ENCODE measurements at places on chromosomes 16 and 17.
A peak's percentile ranks its signal among the peaks of the same experiment; 100 is the strongest.

- no peak for DNase-seq
Observed at GRCh38 chr17:3474212-3474611, 1.6 kb upstream of the ASPA start.

DNA sequence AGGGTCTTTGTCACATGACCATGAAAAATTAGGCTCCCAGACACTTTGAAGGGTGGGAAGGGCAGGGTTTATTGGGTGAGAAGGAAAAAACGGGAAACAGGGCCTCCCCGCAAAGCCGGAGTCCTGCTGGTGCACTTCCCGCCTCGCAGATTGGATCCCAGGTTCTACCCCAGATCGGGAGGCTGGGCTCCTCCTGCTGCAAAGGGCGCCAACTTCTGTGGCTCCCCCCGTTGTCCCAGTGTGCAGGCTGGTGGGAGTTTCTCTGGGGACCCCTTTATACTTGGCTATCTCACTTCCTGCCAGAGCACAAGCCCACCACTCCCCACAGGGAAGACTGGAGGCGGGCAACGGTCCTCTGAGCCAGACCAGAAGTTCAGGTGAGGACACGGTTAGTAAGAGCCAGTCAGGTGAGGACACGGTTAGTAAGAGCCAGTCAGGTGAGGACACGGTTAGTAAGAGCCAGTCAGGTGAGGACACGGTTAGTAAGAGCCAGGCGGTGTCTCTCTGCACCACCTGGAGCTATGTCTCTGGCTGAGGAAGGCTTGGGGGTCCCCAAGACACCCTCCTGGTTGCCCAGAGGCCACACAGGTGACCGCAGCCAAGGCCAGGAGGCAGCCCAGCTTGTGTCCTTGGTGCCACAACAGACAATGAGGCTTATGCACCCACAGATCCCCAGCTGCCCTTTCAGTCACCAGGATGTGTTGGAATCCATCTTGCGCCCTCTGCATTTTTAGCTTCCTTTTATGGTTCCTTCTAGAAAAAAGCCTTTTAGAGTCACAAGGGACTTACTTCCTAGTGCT, 48.1 kb upstream of the CHMP6 start:
- DNase-seq = no peak

DNA sequence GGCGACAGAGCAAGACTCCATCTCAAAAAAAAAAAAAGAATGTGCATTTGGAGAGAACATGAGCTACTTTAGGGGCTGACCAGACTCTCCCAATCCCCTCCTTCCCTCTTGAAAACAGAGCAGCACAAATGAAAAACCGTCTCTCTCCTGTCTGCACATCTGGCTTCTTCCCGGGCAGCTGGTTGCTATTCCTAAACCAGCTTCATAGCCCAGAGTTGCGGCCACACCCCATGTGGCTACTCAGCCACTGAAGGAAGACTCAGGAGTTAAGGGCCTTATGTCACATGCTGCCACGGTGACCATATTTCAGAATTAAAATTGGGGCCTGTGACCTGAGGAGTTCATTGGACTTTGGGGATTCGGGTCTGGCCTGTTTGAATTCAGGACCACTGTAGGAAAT, 48.3 kb downstream of the KATNIP start:
- DNase-seq = no peak

DNA sequence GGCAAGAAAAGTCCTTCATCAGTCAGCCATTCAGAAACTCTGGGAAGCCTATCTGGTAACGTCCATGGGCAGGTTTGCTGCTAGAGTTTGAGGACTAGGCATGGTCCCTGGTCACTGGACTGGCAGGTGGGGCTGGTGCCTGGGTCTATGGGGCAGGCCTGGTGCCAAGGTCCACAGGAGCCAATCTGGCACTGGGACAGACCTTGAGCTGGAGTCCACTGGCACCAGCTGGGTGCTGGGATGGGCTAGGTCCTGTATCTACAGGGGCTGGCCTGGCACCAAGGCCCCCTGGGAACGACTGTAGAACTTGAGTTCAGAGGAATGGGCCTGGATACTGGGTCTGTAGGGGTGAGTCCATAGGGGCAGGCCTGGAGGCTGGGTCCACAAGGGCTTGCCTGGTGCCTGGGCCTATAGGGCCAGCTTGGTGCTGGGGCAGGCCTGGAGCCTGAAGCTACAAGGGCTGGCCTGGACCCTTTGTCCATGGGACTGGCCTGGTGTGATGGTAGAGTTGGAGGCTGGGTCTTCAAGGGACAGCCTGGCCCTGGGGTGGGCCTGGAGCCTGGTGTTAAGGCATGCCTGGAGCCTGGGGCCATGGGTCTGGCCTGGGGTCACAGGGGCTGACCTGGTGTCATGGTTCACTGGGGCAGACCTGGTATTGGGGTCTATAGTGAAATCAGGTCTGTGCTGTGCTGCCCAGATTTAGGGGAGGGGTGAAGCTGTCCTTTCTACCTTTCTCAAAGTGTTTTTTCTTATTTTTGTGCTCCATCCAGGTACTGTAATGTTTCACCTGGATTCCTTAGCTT, 30.5 kb upstream of the NKD1 start:
- DNase-seq = no peak

- no peak for DNase-seq
Observed at GRCh38 chr17:76775021-76775600, 37.2 kb downstream of the MFSD11 start.

DNA sequence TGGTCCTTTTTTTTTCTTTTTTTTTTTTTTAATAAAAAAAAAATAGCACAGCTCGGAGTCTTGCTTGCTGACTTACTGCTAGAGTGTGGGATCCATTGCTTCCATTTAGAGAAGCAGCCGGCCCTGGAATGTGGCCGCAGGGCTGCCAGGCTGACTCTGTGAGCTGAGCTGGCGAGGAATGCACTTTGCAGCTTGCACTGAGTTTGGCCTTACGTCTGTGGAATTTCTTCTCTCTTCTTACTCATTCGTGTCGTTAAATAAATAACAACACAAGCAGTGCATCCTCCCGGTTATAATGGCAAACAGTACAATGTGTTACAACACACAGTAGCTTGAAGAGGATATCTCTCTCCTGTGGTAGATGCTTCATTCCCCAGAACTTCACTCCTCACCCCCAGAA, 69.2 kb downstream of the PRKCB start:
- DNase-seq = no peak

GRCh38 chr16:62201911-62202310, 165.7 kb upstream of the CDH8 start:
- no peak for DNase-seq

- no peak for DNase-seq
Observed at GRCh38 chr17:37813751-37814150, 68.9 kb upstream of the HNF1B start.

DNA sequence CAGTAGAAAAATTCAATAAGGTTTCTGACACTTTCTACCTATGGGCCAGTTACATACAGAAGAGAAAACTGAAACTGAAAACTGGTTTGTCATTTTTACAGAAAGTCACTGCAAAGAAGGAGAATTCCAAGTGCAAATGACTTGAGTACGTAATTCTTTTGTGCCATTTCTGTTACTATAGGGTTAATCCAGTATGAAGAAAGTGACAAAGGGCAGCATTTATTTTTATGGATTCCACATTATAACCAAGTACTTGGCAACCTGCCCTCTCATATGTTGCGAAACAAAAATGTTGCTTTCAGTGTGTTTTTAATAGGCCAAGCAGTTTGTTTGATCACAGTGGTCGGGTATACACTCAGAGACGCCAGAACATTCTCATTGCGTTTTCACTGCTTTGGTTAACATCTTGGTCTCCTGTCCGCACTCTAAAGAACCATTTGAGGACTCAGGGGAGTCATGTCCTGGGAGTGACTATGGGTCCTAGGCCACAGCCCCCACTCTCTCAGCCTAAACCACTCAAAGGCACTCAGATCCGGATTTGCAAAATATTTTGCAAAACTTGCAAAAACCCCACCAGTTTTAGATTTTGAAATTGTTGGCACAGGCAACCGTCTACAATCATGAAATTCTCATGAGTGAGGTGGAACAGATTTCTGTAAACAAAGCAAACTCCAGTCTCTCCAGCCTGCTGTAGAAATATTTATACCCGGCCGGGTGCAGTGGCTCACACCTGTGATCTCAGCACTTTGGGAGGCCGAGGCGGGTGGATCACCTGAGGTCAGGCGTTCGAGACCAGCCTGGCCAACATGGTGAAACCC, 15.4 kb upstream of the HELZ start:
- DNase-seq = no peak

GRCh38 chr16:81987706-81988105, 23.6 kb downstream of the SDR42E1 start:
- DNase-seq = no peak

DNA sequence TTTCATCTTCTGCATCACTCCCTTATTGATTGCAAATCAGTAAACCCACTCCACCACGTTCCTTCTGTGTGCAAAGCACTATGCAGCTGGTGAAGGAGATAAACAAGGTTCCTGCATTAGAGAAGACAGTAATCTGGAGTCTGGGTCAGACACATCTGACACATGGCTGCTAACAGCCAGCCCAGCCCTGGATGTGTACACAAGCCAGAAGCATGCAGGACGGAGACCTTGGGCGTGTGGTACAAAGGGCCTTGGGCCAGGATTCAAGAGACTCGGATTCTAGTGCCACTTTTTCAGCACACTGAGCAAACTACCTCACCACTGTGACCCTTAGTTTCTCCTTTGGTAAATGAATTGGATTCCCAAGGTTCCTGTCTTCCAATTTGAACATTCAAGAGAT, 86.6 kb upstream of the DNAH9 start:
- DNase-seq = no peak

DNA sequence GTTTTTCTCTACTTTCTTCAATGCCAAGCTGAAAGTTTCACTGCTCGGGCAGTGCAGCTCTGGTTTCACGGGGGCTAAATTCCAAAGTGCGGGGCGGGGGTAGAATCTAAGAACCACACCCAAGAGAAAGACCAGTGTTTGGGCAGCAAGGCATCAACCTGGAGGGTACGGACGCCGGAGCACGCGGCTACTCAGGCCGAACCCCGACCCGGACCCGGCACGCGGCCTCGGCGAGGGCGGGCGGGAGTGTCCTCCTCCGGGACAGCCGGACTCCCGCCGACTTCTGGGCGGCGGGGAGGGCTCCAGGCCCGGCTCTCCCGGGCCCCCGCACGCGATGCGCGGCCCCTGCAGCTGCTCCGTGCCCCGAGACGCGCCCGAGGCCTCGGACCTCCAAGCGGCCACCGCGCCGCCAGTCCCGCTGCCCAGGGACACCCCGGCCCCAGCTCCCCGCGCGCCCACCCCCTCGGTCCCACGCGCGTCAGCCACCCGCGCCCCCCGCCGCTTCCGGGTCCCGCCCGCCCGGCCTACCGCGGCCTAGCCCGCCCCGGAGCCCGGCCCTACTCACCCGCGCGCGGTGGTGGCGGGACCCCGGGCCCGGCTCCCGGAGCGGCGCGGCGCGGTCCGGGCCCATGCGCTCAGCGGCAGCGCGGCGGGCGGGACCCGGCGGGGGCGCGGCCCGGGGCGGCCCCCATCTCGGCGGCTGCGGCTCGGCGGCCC, 561 bp downstream of the AXIN1 start:
- no peak for DNase-seq

DNA sequence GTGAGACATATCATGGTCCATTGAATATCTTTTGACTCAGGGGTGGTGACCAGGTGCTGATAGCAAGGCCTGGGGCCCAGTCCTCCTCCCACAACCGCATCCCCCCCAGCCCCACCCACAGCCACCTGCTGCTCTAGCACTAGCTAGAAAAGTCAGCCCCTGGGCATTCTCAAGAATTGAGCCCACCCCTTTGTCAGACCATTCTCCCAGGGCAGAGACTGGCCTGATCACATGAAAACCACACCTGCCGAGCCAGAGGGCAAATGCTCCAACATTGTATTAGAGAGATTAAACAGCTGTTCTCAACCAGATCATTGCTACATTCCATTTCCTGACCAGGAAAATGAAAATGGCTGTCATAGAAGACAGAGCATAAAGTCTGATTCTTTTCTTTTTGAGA, 62.4 kb downstream of the RAB11FIP4 start:
- no peak for DNase-seq

DNA sequence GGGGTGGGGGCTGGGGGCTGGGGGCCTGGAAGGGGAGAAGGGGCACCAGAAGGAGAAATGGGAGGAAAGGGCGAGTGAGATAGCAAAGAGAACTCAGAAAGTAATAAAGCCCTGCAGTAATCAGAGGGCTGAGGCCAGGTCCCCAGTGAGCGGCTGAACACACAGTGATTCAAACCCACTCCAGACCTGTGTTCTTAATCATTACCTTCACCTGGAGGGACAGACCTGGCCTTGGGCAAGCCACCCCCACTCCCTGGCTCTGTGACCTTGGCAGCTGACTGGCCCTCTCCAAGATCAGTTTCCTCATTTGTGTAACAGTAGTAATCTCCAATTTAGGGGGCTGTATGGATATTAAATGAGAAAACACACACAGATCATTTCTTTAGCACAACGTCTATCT, 150.4 kb downstream of the WWOX start:
- DNase-seq = no peak

DNA sequence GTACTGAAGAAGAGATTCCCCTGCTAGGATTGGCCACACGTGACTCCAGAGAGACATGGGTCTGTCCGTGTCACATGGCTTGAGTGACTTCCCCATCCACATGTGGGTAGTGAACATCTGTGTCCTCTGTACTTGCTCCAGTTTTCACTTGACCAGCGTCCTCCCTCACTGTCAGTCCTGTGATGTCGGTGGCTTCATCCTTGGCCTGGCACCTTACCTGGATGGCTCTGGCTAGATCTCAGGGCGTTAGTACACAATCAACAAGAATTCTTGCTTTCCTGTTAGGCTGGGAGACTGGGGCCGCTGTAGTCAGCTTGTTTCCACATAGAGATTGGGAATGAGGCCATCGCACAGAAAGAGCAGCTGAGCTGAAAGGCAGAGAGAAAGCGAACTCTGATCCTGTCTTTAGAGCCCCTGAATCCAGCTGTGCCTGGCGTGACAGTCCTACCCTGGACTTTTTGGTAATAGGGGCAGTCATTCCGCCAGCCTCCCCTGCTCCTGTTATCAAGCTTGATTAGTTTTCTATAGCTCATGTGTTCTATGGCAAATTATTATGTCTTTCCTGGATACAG, 227.3 kb downstream of the SNX29 start:
- DNase-seq = no peak

GRCh38 chr17:78343543-78344201, 16.2 kb downstream of the SOCS3 start:
- peak; percentile 79 for DNase-seq

DNA sequence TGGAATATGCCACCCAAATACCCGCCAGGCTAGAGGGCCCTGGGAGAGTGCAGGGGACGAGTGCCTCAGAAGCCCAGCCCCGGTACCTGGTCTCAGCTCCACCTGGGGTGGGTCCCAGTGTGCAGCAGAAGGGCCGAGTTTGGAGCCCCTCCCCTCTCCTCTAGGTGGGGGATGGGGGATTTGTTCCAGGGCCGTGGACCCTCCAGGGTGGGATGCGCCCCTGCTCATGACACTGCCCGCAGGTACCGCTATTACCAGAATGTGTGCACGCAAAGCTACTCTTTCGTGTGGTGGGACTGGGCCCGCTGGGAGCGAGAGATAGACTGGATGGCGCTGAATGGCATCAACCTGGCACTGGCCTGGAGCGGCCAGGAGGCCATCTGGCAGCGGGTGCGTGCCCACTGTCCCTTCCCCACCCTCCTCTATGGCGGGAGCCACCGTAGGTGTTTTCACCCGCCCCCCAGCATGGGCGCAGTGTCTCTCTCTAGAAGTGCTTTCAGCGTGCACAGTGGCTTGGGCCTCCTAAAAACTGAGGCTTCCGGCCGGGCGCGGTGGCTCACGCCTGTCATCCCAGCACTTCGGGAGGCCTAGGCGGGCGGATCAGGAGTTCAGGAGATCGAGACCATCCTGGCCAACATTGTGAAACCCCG, 1.2 kb downstream of the NAGLU start:
- no peak for DNase-seq
